ENCODE measurements at places on chromosomes 1 and 21. TPM values are rescaled to one million over a fixed set of nuclear protein-coding genes. Genes with fewer than 3 reads are reported as not detected.

TRAF3IP3 gene
- 1.1 TPM for total RNA-seq

TMPRSS2 gene
- total RNA-seq, result 1.3 TPM

NID1 gene
- 45.5 TPM for total RNA-seq

DNA sequence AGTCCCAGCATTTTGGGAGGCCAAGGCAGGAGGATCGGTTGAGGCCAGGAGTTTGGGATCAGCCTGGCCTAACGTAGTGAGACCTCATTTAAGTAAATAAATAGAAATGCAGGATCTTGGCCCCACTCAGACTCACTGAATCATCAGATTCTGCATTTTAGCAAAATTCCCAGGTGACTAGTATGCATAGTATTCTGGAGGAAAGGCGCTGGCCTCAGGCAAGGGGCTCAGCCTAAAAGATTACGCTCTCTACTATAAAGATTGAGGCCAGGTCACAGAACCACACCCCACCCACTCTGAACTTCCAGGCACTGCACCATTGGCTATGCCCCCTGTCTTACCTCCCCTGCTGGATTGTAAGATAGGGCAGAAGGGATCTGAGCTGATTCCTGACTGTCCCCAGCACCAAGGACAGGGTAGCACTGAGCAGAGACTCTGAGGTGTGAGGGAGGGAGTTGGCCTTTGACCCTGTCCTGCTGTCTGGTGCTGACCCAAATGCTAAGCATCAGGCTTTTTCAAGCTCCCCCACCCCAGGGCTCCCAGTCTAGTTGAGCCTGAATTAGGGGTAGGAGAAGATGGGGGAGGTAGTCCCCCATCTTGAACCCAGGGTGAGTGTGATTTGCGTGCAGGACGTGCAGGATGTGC lies 2.7 kb downstream of the FOXE3 start:
- DNase-seq, result no peak

GRCh38 chr1:245501633-245502032 lies 346.8 kb downstream of the KIF26B start:
- no peak for DNase-seq

DNA sequence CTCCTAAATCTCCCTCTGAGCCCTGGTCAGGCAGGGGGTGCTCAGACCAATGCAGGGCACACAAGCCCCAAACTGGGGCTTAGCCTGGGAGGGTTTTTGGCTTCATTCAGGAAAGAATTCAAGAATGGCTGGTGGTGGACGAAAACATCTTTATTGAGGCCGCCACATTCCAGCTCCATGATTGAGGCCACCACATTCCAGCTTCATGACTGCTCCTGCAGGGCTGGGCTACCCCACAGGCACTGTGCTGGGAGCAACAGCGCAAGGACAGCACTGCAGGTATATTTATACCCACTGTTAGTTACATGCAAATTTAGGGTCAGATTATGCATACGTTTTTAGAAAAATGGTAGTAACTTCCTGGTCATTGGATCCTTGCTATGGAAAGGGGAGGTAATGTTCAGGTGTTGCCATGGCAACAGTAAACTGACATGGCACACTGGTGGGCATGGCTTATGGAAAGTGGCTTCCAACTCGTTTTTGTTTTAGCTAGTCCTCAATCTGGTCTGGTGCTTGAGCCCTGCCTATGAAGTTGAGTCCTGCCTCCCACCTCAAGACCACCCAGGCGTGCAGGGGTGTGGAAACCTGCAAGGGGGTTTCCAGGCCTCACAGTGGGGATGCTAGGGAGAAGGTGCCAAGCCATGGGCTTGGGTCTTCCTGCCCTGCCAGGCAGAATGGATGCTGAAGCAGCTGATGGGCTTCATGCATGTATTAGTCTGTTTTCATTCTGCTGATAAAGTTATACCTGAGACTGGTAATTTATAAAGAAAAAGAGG lies 348.7 kb upstream of the AJAP1 start:
- DNase-seq, result no peak

Data from mesothelial cell of epicardium (in vitro differentiated cells).